ENCODE measurements at places on chromosomes 6 and 20.

GRCh38 chr6:14193524-14193923, 76.0 kb downstream of the CD83 start:
- H3K4me1 ChIP-seq: no peaks in the 10 kb centered on the region
- no peak overlapping the region for H3K27ac ChIP-seq

DNA sequence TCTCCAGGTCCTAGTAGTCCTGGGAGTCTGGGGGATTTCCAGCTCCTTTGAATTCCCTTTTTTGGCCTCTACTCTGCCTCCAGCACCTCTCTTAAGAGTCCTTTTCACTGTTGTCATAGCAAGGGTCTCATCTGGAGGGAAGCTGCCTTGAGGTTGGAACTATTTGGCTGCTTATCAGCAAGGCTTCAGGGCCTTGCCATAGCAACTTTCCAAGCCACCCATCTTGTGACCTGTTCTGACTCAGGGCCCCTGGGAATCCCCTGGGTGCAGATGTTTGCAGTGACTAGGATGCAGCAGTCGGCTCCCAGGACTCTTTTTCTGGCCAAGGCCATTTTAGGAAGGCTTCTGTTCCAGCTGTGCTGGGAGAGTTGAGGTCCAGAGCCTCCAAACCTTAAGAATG, 12.4 kb downstream of the PKIG start:
- no peak overlapping the region for H3K27ac ChIP-seq
- H3K27me3 ChIP-seq: no peaks in the 10 kb centered on the region
- peaks cover 3% of the 10 kb centered on the region for H3K36me3 ChIP-seq
- no peaks in the 10 kb centered on the region for H3K4me1 ChIP-seq
- no peak overlapping the region for H3K4me3 ChIP-seq
- no peak for DNase-seq

DNA sequence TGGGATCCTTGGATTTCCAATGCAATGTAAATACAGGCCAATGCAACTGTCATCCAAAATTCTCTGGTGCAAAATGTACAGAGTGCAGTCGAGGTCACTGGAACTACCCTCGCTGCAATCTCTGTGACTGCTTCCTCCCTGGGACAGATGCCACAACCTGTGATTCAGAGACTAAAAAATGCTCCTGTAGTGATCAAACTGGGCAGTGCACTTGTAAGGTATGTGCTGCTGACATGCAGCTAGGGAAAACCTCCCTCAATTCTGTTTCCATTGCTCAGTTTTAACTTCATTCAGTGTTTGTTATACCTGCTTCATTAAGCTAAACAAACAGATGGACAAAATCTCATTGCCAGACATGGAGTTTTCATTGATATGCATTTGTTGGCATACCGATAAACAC, 397.1 kb downstream of the ARHGAP18 start:
- no peak for DNase-seq
- H3K27me3 ChIP-seq: no peaks in the 10 kb centered on the region
- peaks cover 3% of the 10 kb centered on the region for H3K36me3 ChIP-seq
- no peak overlapping the region for H3K27ac ChIP-seq
- no peak overlapping the region for H3K4me3 ChIP-seq

DNA sequence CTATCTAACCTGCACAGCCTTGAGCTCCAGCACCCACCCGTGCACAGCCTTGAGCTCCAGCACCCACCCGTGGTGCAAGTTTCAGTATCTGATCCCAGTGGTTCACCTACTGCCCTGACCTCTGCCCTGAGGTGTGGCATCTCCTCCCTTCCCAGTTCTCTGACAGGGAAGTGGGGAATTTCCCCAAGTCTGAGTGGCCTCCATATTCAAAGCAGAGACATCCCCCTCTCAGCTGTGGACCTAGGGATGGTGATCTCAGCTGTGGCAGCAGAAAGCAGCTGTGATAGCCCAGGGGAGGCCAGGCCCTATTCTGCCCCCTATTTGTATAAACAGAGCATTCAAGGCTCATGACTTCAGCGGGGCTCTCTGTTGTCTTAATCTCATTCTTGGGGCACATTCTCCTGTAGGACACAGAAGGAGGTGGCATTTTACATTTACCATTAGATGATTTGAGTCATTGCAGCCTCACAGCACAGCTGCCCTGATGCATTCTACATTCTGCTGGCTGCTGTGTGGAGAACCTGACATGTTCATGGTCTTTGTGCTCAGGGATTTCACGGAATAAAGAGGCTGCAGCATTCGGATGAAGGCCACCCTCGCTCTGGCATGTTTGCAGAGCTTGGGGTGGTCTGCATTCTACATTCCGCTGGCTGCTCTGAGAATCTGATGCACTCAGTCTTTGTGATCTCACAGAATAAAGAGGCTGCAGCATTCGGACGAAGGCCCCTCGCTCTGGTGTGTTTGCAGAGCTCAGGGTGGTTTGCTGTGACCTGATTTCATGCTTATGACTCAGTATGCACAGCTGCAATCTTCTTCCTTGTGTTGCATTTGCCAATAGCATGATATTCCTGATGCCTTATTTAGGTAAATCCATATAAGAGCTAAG, 16.9 kb downstream of the GPR31 start:
- peaks cover 5% of the 10 kb centered on the region for H3K4me1 ChIP-seq
- peaks cover 8% of the 10 kb centered on the region for H3K27me3 ChIP-seq
- DNase-seq: no peak
- no peaks in the 10 kb centered on the region for H3K36me3 ChIP-seq
- no peak overlapping the region for H3K4me3 ChIP-seq
- H3K27ac ChIP-seq: no peak overlapping the region

DNA sequence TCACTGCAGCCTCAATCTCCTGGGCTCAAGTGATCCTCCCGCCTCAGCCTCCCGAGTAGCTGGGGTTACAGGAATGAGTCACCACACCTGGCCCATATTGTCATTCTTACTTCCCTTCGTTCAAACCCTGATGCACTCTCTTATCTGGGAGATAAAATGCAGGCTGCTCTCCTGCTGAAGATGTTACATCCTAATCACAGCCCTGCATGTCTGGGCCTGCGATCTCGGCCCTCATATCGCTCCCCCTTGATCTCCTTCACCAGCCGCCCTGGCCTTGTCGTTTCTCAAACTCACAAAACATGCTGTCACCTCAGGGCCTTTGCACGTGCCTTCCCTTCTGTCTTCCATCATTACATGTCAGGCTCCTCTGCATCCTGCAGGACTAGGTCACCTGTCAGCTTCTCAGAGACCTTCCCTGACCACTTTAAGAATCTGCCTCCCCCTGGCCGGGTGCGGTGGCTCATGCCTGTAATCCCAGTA, 8.8 kb upstream of the C20orf203 start:
- H3K27me3 ChIP-seq: no peaks in the 10 kb centered on the region
- H3K36me3 ChIP-seq: no peaks in the 10 kb centered on the region
- no peak overlapping the region for H3K27ac ChIP-seq
- no peak for DNase-seq
- H3K4me1 ChIP-seq: peaks cover 35% of the 10 kb centered on the region

- peaks cover 52% of the 10 kb centered on the region for H3K4me1 ChIP-seq
- DNase-seq: no peak
- peaks cover 13% of the 10 kb centered on the region for H3K27me3 ChIP-seq
- H3K27ac ChIP-seq: peak overlapping the region; percentile 6
- peaks cover 29% of the 10 kb centered on the region for H3K36me3 ChIP-seq
These were observed 4.0 kb upstream of the NNAT start for GRCh38 chr20:37516811-37517750.

DNA sequence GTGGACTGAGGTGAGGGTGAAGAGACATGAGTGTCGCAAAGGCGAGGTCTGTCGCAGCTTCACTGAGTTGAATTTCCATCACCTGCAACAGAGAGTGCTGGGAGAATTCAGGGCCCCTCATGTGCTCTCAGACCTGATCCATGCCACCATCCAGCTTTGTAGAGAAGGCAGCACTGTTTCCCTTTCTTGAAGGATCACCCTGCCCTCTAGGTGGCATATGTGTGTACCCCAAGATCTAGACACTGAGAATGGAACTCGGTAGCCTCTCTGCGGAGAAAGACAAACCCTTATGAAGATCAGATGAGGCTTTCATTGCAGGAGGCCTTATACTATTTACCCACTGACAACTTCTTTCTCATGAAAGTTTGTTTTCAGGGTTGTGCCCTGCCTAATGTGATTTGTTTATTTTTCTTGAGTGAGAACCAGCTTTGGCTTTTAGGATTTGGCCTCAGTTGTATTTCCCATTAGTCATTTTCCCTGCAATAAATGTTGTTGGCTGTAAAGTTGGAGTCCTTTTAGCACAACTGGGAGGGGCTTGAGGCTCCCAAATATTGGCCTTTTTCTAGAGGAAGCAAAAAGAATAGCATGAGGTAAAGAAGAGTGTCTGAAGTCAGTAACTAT, 811.3 kb downstream of the DHX35 start:
- H3K36me3 ChIP-seq: peaks cover 3% of the 10 kb centered on the region
- DNase-seq: no peak
- H3K27ac ChIP-seq: no peak overlapping the region
- H3K4me1 ChIP-seq: no peaks in the 10 kb centered on the region
- H3K27me3 ChIP-seq: no peaks in the 10 kb centered on the region

DNA sequence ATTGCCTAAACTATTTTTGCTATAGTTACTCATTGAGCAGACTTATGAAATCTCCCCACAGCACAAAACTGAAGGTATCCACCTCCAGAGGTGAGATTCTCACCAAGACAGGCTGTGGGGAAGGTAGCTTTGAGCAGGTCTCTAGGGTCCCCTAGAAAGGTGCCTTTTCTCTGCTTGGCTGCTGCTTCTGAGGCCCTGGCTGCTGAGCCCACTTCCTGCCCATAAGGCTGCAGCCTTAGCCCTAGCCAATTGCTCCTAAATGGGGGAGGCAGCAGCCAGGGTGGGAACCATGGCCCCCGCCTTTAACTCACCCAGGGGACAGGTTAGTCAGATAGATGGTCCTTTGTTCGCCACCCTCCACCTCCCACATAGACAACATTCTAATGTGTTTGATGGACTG, 3.6 kb downstream of the NT5E start:
- H3K36me3 ChIP-seq: no peaks in the 10 kb centered on the region
- no peak overlapping the region for H3K27ac ChIP-seq
- DNase-seq: no peak
- peaks cover 95% of the 10 kb centered on the region for H3K27me3 ChIP-seq

- DNase-seq: no peak
- no peaks in the 10 kb centered on the region for H3K36me3 ChIP-seq
- H3K4me1 ChIP-seq: peaks cover 4% of the 10 kb centered on the region
- no peak overlapping the region for H3K27ac ChIP-seq
- H3K4me3 ChIP-seq: no peak overlapping the region
These were observed 176.4 kb downstream of the SAMD5 start for GRCh38 chr6:147684906-147685305.

GRCh38 chr6:83199863-83200225, 6.7 kb downstream of the RWDD2A start:
- no peaks in the 10 kb centered on the region for H3K27me3 ChIP-seq
- no peak overlapping the region for H3K27ac ChIP-seq
- H3K36me3 ChIP-seq: no peaks in the 10 kb centered on the region

- H3K4me1 ChIP-seq: peaks cover 11% of the 10 kb centered on the region
- H3K4me3 ChIP-seq: peak within 1 kb of the TSS; percentile 94
These were observed at the start of gene SNAP91 for GRCh38 chr6:83708970-83709747. Gene SNAP91, minus strand, starts transcription at chr6:83709101. Its CDS starts 1,174 bp downstream, at chr6:83707927.

DNA sequence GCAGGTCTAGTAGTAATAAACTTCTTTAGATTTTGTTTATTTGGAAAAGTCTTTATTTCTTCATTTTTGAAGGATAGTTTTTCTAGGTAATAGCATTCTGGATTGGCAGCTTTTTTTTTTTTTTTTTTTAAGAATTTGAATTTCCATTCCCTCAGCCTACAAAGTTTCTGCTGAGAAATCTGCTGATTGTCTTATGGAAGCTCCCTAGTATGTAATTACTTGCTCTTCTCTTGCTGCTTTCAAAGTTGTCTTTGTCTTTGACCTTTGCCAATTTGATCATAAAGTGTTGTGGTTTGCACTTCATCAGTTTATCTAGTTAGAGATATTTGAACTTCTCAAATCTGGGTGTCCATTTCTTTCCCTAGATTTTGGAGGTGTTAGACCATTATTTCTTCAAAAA, 82.2 kb upstream of the GMDS start:
- no peaks in the 10 kb centered on the region for H3K4me1 ChIP-seq
- DNase-seq: no peak
- no peaks in the 10 kb centered on the region for H3K27me3 ChIP-seq
- H3K4me3 ChIP-seq: no peak overlapping the region
- peaks cover 32% of the 10 kb centered on the region for H3K36me3 ChIP-seq
- no peak overlapping the region for H3K27ac ChIP-seq

DNA sequence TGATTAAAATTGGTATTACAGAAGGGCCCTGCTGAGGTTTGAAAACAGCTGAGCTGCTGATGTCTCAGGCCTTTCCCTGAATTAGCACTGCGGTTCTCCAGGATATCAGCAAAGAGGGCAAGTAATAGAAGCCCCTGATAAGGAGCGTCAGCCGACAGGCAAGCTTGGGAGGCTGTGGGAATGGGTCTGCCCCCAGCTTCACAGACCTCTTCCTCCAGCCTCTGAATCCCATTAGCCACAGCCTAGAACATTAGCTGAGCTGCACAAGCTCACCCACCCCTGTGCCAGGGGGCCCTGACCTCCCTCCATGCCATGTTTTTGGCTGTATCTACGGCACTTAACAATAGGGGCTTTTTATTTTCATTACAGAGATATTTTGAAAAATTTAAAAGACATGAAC, 59.9 kb downstream of the VAPB start:
- no peaks in the 10 kb centered on the region for H3K27me3 ChIP-seq
- no peak for DNase-seq
- no peaks in the 10 kb centered on the region for H3K4me1 ChIP-seq
- H3K27ac ChIP-seq: no peak overlapping the region
- no peak overlapping the region for H3K4me3 ChIP-seq

DNA sequence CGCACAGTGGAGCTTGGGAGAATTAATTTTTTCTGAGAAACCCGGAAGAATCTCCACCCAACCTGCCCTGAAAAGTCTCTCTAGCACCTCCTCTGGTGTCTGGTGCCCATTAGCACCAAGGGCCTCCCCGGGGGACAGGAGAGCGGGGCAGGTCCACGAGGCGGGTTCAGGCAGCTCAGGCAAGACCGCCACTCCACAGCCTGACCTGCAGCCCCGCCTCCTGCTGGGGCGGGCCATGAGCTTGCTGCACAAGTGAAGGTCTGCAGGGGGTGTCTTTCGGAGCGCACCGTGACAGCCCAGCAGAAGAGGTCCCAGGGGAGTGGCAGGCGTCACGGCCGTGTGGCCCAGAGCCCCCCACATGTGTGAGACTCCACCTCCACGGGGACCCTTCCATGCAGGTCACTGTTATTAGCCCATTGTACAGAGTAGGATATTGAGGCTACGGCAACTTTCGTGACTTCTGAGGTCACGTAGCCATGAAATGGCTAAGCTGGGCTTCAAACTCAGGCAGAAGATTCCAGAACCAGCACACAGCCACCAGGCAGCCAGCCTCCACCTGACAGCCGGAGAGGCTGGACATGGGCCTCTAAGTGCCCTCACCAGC, 63.9 kb upstream of the SLCO4A1 start:
- peaks cover 59% of the 10 kb centered on the region for H3K27me3 ChIP-seq
- H3K4me1 ChIP-seq: peaks cover 20% of the 10 kb centered on the region
- no peaks in the 10 kb centered on the region for H3K36me3 ChIP-seq
- no peak overlapping the region for H3K4me3 ChIP-seq
- no peak for DNase-seq

GRCh38 chr6:158069800-158070195, 88.1 kb downstream of the SYNJ2 start:
- no peaks in the 10 kb centered on the region for H3K36me3 ChIP-seq
- H3K27ac ChIP-seq: no peak overlapping the region
- DNase-seq: no peak
- H3K27me3 ChIP-seq: no peaks in the 10 kb centered on the region
- H3K4me1 ChIP-seq: peaks cover 36% of the 10 kb centered on the region
- H3K4me3 ChIP-seq: no peak overlapping the region

Measured in neural crest cell (in vitro differentiated cells).